Stimulated activated CD4-positive, alpha-beta T cell treated with anti-CD3 and anti-CD28 coated beads, Interleukin-12 subunit alpha, Interleukin-12 subunit beta, amount 100 ng/mL, for 24 hours (primary cell): ENCODE measurements at places on chromosomes 11 and 22.

DNA sequence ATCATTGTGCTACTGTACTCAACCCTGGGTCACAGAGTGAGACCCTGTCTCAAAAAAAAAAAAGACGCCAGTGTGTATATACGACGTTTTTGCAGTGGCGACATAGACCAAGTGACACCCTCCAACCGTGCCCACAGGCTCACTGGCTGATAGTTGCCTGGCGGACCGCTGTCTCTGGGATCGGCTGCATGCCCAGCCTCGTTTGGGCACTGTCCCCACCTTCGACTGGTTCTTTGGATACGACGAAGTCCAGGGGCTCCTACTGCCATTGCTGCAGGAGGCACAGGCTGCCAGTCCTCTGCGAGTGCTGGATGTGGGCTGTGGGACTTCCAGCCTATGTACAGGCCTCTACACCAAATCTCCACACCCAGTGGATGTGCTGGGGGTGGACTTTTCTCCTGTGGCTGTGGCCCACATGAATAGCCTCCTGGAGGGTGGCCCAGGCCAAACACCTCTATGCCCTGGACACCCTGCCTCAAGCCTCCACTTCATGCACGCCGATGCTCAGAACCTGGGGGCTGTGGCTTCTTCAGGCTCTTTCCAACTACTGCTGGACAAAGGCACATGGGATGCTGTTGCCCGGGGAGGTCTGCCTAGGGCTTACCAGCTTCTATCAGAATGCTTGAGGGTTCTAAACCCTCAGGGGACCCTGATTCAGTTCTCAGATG lies 1.3 kb downstream of the CSKMT start:
- DNase-seq: no peak

- DNase-seq: no peak
These were observed 186.8 kb downstream of the ETS1 start for GRCh38 chr11:128400382-128401203.

DNA sequence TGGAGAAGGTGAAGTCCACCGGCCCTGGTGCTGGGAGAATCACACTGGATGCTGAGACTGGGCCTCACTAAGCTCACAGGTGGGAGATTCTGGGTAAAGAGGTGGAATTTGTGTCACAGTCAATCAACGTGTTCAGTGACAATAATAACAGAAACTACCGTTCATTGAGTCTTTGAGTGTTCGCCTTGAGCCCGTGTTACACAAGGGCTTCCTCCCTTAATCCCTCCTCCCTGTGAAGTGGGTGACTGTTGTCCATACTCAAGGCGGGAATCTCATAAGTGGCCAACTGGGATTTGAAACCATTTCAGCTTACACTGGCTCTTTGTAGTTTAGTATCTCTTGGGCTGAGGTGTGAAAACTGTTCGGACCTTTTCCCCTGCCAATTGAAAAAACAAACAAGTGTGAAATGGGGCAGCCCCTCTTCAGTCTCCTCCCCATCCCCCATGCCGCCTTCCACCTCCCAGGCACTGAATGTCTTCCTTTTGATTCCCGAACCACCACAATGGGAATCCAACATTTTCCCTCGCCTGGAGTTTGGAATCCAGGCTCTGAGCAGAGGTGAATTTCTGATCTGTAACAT lies 502.4 kb downstream of the MIAT start:
- DNase-seq: no peak

DNA sequence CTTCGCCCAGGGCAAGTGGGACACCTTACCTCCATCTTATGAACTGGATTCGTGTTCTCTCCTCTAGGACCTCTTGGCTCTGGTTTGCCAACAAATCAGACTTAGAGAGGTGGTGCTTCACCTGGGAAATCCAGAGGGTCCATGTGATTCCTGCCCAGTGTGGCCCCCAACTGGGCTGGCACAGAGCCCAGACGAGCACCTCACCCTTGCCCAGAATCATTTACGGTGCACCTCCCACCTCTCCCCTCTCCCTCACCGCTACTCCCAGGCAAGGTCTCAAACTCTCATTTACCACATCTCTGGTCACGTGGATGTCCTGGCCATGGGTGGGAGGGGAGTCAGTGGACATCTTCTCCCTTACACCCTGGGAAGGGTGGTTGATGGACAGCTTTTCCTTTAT lies 1.1 kb downstream of the SPATA19 start:
- no peak for DNase-seq

- DNase-seq: no peak
These were observed 10.7 kb upstream of the ANAPC15 start for GRCh38 chr11:72123117-72123653.
